Ascending aorta (tissue), 2 donors: ENCODE measurements at places on chromosomes 12 and 14.

- no peak for DNase-seq
These were observed 752 bp downstream of the DACT1 start for GRCh38 chr14:58638231-58639197.

DNA sequence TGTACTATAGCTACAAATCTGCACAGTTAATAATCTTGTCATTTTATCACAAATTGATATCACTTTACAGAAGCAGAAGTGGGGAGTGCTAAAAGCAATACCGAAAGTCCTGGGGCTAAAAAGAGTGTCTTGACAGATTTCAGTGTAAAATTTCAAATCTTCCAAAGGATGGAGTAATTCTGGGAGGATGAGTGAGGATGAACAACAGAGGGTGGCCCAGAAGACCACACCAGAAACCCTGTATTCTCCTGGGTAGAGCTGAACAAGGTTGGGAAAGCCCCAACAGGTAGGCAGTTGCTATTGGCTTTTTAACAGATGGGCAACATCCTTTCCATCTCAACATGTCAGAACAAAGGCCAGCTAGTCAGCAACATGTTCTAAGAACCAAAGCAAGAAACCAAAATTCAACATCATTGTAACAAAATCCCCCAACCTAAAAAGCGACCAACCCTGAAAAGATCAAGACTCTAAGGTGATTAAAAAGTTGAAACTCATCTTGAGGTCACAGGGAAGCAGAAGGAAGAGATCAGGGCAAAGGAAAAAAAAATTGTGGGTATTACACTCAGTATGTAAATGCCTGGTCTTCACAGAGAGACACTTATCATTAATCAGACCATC lies 38.8 kb downstream of the CBX5 start:
- DNase-seq, result no peak

GRCh38 chr14:64857979-64858744 lies 21.5 kb downstream of the SPTB start:
- DNase-seq, result no peak

GRCh38 chr14:55450124-55450523 lies 9.7 kb upstream of the TBPL2 start:
- no peak for DNase-seq

GRCh38 chr12:130992448-130992847 lies 38.7 kb downstream of the ADGRD1 start:
- DNase-seq, result no peak

GRCh38 chr12:69337311-69338090 lies 10.7 kb upstream of the LYZ start:
- no peak for DNase-seq
